ENCODE measurements at places on chromosomes 7 and 10.
A peak's percentile ranks its signal among the peaks of the same experiment; 100 is the strongest.

DNA sequence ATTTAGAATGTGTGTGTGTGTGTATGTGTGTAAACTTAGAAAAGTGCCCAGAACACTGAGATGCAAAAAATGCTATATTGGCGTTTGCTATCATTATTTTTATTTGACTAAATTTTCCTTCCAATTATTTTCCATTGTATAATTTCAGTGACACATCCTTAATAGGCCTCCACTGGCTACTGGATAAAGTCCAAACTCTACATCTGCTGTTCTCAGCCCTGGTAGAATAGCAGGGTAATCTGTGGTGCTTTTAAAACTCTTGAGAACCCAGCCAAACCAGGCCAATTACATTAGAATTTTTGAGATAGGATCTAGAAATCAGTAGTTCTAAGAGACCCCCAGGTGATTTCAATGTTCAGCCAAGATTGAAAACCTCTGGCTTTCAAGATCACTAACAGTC lies 66.4 kb downstream of the ZNF503 start:
- DNase-seq = no peak

DNA sequence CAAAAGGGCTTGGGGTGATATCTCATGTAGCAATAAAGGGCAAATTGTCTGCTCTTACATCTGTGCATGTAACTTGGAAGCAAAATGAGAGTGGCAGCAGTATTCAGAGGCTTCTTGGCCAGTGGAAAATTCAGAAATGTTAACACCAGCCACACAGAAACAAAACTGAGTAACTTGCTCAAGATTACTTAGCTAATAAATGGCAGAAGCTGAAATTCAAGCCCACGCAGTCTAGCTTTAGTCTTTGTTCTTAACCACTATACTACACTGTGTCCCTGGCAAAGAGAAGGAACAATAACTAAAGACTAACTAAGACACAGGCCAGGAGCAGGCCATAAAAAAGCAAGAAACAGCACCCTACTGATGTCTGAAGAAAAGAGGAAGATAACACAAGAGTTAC lies 185.9 kb upstream of the ASAH2 start:
- no peak for DNase-seq

- DNase-seq = no peak
These were observed 98.5 kb downstream of the MCU start for GRCh38 chr10:72790216-72790990.

DNA sequence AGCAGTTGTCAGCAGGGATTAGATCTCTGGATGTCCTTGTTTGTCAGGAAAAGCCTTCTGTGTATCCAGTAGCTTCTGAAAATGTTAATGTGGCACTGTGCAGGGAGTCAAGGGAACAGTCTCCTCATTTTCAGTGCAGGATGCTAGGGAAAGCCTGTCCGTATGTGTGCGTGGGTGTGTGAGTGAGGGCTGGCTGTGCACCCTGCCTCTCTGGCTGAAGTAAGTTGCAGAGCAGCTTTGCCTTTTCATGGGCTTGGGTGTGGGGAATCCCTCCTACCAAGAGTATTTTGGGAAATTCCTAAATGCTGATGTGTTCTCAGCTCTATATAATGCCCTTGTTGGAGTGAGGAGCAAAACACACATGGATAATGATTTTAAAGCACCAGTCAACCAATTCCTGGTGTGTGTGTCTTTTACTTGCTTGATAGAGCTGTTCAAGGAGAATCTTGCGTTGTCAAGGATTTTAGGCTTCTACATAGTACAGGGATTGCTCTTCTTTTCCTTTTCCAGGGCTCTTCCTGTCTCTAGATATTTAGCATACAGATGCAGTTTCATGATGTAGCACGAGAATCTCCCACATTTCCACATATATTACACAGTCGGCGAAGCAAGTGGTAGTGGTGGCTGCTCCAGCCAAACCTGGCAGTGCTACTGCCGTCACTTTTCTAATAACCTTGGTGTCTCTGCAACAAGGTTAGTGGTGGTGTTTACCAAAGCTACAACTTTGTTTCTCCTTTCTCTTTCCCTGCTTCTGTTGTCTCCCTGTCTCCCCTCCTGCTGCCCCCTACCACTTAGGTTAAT lies 92.8 kb downstream of the MCU start:
- DNase-seq = peak; percentile 63

- DNase-seq = no peak
These were observed 42.8 kb downstream of the HSPA12A start for GRCh38 chr10:116699471-116700150.

DNA sequence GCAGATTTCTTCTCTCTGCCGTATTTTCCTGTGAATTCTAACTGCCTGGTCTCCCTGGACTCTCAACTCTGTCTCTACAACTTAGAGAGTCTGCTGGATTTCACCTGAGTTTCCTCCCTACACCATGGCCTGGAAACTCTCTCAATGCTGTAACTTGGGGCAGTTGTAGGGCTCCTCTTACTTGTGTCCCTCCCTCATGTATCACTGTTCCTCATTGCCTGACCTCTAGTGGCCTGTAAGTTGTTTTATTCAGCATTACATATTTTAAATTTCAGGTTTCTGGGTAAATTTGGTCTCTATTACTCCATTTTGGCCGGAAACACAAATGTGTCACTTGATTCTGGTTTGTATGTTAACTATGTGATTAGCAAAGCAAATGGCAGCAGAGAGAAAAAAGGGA lies 70.9 kb downstream of the DYNC1I1 start:
- no peak for DNase-seq

GRCh38 chr7:47940088-47941013 lies 7.9 kb downstream of the PKD1L1 start:
- no peak for DNase-seq

GRCh38 chr10:11986593-11987216 lies 55.9 kb downstream of the UPF2 start:
- peak; percentile 84 for DNase-seq

- no peak for DNase-seq
These were observed 510.2 kb downstream of the RPS24 start for GRCh38 chr10:78543749-78544362.

DNA sequence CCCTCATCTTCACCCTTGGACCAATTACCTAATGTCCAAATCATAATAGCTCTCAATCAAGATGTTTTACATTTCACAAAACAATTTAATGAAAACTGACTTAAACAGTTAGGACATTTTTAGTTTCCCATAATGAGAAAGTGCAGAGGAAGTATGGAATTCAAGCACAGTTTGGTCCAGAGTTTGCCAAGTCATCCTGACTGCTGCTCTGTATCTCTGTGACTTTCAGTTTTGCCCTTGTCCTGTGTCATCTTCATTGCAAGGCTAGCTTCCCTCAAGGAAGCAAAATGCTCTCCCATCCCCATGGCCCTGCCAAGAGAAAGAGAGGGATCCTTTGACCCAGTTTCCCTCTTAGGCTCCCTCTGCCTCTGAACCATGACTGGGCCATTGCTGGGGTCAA lies 7.9 kb upstream of the PLEKHS1 start:
- no peak for DNase-seq

Data from glutamatergic neuron (in vitro differentiated cells).